Effector memory CD4-positive, alpha-beta T cell (primary cell): ENCODE measurements at places on chromosomes 13 and 19.

GRCh38 chr13:109577191-109577700, 209.1 kb downstream of the IRS2 start:
- no peak for DNase-seq

GRCh38 chr13:86792153-86792651, 879.0 kb upstream of the SLITRK5 start:
- no peak for DNase-seq

DNA sequence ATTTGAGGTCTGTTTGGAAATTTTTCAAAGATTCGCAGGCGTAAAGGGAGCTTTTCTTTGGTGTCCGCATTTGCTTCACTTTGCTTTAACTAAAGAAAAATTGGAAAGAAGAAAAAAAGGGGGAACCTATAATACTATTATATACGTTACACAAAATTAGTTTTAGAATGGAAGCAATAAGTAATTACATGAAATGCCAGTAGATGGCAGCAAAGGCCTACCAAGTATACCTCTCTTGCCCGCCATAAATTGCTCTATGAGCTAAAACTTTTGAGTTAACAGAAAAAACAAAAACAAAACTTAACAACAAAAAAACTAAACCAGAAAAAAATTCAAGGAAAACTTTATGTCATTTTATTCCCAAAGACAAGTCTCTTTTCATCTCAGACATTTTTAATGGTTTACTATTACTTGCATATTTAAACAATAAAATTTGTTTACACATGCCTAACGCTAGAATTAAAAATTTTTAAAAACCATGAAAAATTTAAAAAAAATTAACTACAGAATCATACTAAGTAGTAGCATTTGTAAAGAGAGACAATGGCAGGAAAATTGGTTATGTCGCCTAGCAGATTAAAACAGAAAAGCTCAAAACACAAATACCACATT, 271.4 kb downstream of the NALCN start:
- DNase-seq: no peak

- no peak for DNase-seq
Observed at GRCh38 chr19:48186541-48186991, 16.1 kb downstream of the ZSWIM9 start.

GRCh38 chr13:73365252-73365651, 306.4 kb downstream of the KLF5 start:
- DNase-seq: no peak

GRCh38 chr19:53977429-53977990, 13.9 kb upstream of the CACNG6 start:
- peak; percentile 30 for DNase-seq

DNA sequence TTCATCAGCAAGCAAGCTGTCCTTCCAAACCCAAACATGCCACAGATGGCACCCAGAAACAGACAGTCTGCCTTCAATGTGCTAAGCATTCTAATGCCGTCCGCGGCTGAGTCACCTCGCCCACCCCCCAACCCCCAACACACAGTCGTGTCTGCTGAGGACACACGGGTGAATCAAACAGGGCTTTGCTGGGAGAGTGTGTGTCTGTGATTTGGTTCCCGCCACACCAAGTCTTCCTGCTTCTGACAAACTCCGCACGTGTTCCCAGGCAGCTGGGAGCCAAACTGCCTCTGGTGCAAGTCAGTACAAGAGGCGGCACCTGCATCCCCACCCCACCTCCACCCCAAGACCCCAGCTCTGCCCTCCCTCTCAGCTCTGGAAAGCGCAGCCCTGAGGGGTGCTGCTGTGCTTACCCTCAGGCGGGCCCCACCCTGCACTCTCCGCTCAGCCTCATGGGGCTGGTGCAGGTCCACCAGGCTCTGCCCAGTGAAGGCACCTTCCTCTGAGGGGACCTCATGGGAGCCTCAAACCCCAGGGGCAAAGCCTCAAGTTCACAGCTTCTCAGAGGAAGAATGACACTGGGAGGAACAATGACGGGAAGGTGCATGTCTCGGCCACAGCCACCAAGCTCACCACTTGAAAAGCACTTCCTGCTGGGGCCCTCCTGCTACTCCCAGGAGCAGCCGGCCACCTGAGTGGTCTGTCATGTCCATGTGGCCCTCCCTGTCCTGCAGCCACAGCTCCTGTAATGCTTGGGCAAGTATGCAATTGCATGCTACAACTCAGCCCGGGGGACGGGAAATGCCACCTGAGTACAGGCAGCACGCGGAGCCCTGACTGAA, 15.0 kb upstream of the SLC35E1 start:
- no peak for DNase-seq

DNA sequence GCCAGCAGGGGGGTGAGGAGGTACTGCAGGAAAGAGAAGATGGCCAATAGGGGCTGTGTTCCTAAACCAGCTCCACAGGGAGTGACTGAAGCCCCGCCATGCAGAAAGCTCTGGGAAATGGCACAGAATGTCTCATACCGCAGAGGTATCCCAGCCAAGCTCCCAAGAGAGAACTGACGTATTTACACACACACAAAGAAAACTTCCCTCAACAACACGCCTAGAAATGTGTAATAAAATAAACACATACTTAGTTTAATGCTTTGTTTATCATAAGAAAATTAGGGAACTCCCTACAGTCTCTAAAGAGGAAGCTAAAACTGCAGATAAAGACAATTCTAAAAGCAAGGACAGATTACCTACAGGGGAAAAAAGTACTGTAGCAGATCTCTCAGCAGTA, 40.0 kb downstream of the ESD start:
- DNase-seq: no peak

DNA sequence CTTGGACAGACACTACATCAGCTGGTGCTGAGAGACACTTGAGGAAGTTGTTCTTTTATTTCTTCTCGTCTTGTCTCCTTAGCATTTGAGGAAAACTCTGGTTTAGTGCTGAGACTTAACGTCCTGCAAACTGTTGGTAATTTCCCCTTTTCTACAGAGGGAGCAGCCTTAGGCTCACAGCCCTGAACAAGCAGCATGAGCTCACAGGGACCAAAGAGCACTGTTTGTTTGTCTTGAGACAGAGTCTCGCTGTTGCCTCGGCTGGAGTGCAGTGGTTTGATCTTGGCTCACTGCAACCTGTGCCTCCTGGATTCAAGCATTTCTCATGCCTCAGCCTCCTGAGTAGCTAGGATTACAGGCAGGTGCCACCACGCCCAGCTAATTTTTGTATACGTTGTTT, 5.5 kb downstream of the ZNF805 start:
- no peak for DNase-seq

DNA sequence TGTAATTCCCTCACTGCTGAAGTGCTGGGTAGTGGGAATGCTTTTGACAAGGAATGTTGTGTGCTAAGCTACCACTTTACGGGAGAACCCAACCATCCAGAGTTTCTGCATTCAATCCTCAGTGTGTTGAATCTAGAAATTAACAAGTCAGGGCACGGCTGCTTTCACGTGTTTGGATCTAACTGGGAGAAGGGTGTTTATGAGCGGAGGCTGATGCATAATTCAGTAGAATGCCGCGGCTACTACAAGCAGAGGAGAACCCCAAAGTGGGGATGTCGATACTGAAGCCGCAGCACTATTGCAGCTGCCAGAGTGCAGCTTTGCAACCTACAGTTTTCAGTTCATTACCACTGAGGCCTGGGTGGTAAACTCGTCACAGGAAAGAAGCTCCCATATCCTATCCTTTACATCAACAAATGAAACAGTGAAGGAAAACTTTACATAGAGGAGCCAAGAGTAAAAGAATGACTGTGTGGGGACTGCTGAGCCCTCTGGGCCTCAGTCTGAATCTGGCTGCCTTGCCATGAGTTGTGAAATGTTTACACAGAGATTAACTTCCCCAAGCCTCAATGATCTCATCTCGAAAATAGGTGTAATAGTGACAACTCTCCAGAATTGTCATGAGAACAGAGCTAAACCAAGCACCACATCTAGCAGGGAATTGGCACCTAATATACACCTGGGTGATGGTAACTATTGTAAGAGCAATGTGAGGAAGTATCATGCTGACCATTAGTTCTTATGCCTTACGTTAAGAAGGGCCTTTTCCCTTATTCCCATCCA, 531.7 kb downstream of the MYO16 start:
- no peak for DNase-seq

GRCh38 chr19:42628411-42629140, 33.9 kb upstream of the CEACAM8 start:
- DNase-seq: no peak

DNA sequence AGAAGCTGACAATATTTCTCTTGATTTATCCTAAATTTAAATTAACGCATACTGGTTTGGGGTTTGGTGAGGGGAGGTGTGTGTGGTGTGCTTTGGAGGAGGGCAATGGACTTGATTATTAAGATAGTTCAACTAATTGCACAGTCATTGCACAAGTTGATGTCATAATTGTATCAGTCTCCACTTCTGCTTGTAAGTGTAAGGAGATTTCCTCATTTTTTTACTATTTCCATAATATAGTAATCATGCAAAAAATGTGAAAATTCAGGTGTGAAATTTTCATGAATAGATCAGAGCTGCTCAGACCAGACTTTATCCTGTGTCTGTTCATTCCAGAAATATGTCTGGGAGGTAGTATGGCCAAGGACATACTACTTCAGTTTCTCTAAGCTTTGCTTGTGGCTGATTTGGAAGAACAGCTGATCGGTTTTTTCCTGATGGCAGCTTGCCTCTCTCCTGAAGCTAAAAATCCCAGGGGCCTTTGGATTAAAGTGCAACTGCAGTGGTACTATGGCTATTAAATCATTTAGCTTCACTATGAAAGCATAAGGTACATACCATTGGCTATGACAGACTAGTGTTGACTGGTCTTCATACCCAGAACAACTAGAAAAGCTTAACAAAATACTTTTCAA, 201.8 kb upstream of the MIR17HG start:
- no peak for DNase-seq

GRCh38 chr13:72757792-72758535, 23.7 kb downstream of the DIS3 start:
- DNase-seq: no peak

DNA sequence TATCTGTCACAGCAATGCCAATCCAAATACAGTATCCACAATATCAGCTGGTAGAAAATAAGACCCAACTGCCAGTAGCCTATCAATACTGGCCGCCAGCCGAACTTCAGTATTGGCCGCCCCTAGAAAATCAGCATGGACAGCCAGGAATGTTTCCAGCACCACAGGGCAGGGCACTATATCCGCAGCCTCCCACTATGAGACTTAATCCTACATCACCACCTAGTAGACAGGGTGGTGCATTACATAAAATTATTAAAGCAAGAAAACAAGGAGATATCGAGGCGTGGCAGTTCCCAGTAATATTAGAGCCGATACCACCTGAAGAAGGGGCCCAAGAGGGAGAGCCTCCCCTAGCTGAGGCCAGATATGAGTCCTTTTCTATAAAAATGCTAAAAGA, 111.3 kb downstream of the ZNF486 start:
- DNase-seq: peak; percentile 6

GRCh38 chr19:17873786-17874757, 2.3 kb downstream of the SLC5A5 start:
- peak; percentile 45 for DNase-seq

- no peak for DNase-seq
Observed at GRCh38 chr19:31257426-31258130, 91.7 kb downstream of the TSHZ3 start.

DNA sequence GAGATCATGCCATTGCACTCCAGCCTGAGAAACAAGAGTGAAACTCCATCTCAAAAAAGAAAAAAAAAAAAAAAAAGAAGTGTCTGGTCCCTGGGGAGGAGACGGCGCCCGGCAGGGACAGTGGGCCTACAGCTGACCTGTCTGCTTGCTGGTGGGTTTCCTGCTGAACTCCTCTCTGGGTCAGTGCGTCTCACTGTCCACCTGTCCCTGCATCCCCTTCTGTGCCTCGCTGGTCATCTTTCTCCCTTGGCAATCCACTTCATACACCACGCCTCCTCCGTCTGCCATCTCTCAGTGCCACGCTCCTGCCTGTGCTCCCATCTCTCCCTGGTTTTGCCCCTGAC, 63.4 kb downstream of the ACSBG2 start:
- no peak for DNase-seq

- DNase-seq: no peak
Observed at GRCh38 chr19:1064661-1065605, 2.0 kb upstream of the ARHGAP45 start.

- DNase-seq: no peak
Observed at GRCh38 chr13:41561170-41561569, 103.8 kb downstream of the RGCC start.

GRCh38 chr19:990746-991145, 6.6 kb downstream of the WDR18 start:
- DNase-seq: no peak

GRCh38 chr13:113350065-113350937, 13.6 kb downstream of the GRTP1 start:
- DNase-seq: no peak

DNA sequence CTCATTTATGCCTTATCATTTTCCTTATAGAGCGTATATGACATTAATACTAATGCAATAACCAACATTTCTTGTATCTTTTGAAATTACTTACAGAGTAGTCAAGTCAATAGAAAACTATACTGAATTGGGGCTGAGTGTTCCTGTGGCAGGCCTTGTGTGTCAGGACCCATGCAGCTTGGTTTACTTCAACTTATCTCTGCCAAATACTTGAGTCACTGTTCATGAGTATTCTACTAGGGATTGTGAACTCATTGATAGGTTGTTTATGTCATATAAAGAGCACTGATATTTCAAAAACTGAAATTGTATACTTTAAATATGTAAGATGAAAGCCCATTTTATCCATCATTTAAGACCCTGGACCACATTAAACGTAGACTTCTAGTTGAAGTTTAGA, 688.6 kb upstream of the SLITRK1 start:
- DNase-seq: no peak

DNA sequence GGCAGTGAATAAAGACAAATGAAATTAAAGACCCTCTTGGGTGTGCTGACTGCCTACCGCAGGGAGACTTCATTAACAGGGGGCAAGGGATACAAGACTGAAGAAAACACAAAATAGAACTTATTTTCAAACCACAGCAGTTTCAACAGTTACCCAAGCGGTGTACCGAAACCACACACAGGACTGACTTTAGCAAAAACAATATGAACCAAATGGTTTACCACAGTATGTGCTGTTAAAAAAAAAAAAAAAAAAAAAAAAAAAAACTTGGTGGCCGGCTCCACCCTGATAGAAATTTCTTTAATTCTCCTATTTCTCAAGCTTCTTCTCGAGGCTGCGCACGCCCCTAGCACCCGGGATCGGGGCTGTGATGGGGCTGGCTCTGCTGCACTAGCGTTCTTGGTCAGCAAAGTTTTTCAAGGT, 42.6 kb downstream of the KLF2 start:
- DNase-seq: peak; percentile 48

DNA sequence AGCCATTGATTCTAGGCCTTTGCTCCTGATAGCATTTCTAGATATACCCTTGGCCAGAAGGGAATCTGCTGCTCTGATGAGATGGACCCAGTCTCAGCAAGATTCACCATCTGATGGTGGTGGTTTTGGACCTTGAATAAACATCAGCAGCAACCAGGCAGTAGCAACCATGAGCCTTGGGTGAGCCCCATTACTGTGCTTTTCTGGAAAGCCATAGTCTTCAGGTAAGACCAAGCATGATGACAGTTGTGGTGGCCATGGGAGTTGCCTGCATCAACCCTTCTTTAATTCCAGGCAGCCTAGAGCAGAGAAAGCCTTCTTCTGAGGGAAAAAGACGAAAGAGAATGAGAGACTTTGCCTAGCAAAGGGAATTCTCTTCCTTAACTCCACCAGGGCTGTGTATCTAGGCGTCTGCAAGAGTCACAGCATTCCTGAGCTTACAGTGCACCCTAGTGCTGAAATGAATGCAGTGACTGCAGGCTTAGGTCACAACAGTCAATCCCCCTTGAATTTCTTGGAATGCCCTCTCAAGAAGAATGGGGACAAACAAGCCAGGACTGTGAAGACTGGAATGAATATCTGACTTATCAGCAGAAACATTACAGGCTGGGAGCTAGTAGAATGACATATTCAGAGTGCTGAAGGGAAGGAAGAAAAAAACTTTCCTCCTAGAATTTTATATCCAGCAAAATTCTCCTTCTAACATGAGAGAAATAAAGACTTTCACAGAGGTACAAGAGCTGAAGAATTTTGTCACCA, 942.4 kb upstream of the PCDH20 start:
- no peak for DNase-seq
